Stimulated activated CD8-positive, alpha-beta memory T cell treated with anti-CD3 and anti-CD28 coated beads, Interleukin-4, amount 100 ng/mL, for 4 hours (primary cell): ENCODE measurements at places on chromosomes 1 and 21.

DNA sequence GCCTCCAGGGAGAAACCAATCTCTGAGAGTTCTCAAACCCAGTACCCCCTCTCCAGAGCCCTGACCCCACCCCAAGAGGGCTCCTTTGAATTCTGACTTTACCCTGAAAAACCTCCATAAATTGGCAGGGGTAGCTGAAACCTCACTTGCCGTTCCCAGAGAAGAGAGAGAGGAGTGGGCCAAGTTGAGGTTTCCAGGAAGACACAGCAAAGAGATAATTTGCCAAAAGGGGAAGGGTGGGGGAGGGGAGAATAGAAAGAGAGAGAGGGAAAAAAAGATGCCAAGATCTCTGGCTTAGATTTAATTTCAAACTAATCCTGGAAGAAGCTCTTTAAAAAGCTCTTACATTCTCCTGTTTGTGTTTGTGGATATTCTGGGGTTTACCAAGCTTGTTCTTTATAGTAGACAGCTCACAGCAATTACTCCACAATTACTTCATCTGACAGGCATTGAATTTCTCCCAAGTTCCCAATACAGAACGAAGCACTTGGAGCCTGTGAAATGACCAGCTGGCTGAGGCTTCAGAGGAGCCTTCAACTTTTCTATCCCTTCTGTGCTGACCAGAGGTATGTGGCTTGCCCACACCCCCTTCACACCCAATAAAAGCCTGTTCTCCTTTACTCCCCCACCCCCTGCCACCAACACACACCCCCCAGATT, 1.1 kb upstream of the GRHL3 start:
- DNase-seq, result no peak

- DNase-seq, result no peak
Measured at GRCh38 chr1:924656-925560, 1.2 kb downstream of the SAMD11 start.

GRCh38 chr1:50110656-50111055, 1.9 kb downstream of the ELAVL4 start:
- no peak for DNase-seq

DNA sequence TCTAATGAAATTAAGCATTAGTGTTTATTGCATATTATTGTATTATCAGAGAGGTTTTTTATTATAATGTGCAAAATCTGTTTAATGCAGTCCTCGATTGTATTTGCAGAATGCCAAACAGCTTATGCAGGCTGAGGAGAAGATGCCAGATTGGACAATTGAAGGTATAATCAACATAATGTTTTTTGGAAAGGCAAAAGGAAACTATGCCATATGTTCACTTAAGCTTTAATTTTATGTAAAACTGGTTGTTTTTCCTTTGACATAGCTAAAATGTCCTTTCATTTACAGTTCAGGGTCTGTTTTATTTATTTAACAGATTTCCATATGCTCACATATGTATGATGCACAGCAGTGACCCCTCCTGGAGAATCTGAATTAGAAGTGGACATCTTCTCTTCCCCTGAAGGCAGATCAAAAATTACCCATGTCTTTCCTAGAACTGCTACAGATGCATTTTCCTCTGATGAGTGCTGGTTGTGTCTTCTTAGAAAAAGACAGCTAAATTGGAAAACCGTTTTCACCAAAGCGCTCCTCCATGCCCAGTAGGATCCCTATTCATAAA, 143.5 kb upstream of the USH2A start:
- no peak for DNase-seq

GRCh38 chr1:56416495-56416894, 162.9 kb downstream of the PLPP3 start:
- no peak for DNase-seq

DNA sequence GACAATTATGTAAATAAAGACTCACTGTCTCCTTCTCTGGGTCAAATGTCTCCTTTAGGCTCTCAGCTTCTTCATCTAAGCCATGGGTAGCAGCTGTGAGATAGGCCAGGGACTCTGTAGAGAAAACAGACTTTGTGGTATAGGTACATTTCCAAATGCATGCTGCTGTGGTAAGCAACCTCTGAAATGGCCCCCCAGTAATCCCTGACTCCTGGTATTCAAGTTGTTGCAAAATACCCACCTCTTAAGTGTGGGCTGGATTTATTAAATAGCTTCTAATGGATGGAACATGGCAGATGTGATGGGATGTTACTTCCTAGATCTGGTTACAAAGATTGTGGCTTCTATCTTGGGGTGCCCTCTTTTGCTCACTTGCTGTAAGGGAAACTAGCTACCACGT, 11.1 kb upstream of the PEX19 start:
- no peak for DNase-seq

GRCh38 chr21:25584833-25585676, 22.2 kb downstream of the MRPL39 start:
- no peak for DNase-seq

- no peak for DNase-seq
Measured at GRCh38 chr1:164700683-164701082, 141.7 kb downstream of the PBX1 start.

DNA sequence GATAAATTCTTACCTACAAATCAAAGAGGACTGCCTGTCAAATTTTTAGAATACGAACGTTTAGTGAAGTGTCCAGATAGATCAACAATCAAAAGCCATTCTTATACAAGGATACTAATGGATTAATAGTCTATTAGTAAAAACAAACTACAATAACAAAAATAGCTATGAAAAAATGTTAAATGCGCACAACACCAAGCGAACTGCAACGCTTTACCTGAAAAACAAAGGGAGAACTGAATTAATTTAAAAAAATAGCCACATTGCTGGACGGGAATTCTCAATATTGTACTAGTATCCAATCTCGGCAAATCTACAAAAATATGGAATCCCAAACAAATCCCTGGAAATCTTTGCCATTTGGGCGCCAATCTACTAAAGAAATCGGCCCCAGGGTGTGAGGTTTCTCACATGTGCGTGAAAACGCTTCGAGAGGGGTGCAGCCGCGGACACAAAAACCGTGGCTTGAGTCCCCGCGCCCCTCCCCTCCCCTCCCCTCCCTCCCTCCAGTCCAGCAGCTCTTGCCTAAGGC, 55.6 kb downstream of the TRAF5 start:
- no peak for DNase-seq

DNA sequence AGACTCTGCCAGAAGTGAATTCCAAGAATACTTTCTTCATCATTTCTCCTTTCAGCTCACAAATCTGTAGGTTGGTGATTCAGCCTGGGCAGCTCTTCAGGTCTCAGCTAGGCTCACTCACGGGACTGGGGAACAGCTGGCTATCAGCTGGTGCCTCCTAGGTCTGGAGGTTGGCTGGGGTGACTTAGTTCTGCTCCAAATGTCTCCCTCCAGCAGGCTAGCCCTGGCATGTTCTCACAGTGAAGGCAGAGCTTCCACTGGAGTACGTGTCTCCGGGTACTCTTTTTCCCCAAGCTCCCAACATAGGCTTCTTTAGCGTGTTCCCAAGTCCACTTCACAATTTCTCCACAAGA, 12.5 kb upstream of the VAMP4 start:
- DNase-seq, result no peak

- no peak for DNase-seq
Measured at GRCh38 chr1:25120281-25120680, 112.0 kb downstream of the SYF2 start.

DNA sequence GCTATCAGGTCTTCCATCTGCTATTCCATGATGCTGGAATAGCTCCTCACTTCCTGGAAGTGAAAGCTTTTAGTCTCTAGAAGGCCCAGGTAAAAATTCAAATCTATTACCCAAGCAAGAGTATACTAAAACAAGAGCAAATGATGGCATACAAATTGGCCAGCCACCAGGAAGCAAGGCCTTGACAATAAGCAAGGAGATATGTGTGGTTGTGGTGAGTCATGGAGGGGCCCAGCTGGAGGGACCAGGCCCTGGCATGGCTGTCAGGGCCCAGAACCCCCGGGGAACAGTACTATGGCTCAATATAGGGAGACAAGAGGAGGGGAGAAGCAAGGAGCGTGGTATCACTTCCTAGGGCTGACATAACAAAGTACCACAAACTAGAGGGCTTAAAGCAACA, 358.7 kb downstream of the RRAGC start:
- DNase-seq, result no peak

DNA sequence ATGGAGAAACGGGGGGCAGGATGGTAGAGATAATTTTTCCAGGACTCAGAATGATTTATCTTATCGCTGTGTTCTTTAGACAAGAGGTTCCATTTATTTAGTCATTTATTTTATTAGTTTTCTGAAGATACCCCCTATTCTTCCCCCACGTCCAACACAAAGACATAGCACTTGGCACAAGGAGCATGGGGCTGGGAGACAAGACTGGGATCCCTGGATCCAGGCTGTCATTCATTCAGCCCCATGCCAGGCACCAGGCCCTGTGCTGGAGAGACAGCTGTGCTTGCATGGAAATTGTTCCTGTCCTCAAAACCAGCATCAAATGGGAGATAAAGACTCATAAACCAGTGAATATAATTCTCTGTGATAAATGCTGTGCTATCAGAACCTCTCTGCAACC, 27.1 kb upstream of the PLXNA2 start:
- DNase-seq, result no peak

DNA sequence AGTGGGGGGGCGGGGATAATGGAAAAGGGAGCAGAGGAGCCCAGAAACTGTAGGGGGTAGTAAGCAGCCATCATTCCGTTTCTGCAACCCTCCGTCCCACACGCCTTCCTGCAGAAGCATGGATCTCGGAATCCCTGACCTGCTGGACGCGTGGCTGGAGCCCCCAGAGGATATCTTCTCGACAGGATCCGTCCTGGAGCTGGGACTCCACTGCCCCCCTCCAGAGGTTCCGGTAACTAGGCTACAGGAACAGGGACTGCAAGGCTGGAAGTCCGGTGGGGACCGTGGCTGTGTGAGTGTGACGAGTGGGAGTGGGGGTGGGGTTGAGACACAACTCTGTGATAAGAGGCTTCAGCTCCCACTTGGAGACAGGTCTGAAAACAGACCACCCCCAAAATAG, 706 bp downstream of the CREB3L4 start:
- no peak for DNase-seq

DNA sequence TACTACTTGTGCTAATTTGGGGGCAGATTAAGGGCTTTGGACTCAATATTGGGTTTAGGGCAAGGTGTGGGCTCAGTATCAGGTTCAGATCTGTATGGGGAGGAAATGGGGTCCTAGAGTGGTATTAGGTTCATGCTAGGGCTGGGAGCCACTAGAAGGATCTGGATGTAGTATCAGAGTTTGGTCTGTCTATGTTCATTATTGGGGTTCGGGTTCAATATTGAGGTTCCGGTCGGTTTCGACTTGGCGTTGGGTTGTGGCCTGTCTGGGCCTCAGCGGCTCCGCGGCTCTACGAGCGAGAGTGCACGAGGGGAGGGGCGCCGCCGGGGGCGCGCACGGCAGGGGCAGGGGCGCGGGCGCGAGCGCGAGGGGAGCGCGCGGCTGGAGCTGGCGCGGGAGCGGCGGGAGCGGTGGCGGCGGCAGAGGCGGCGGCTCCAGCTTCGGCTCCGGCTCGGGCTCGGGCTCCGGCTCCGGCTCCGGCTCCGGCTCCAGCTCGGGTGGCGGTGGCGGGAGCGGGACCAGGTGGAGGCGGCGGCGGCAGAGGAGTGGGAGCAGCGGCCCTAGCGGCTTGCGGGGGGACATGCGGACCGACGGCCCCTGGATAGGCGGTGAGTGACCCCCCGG, at the start of gene PTPRF:
Gene PTPRF (plus strand): TSS at position 401 of the 624 bp plus-strand sequence. CDS start 14,193 bp downstream, outside the sequence.
- no peak for DNase-seq

DNA sequence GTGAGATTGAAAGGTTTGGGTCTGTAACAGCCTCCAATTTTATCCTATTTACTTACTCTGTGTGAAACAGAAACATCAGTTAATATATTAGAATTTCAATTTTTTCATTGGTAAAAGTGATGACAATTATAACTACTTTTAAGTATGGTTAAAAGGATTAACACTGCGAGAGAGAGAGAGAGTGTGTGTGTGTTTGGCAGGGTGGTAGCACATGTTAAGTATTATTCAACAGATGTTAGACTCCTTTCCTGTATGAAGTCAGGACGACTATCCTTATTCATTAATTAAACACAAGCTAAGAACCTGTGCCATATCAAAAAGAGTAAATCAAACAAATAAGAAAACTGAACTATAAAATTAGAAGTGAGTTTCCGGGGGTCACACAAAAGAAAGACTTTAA, 662.5 kb downstream of the PLPP3 start:
- DNase-seq, result no peak

DNA sequence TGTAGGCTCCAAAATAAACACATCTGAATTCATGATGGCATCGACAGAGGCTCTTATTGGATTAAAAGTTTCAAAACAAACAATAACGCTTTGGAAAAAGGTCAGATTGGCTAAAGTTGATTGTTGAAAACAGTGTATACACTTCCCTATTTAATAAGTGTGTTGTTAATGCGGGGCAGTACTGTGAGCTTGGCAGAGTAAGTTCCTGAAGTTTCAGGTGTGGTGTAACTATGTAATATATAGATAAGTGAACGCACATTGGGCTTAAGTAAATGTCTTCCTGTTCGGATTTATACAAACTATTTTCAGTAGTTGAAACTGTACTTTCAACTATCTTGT, 810 bp downstream of the ZBTB37 start:
- DNase-seq, result no peak

DNA sequence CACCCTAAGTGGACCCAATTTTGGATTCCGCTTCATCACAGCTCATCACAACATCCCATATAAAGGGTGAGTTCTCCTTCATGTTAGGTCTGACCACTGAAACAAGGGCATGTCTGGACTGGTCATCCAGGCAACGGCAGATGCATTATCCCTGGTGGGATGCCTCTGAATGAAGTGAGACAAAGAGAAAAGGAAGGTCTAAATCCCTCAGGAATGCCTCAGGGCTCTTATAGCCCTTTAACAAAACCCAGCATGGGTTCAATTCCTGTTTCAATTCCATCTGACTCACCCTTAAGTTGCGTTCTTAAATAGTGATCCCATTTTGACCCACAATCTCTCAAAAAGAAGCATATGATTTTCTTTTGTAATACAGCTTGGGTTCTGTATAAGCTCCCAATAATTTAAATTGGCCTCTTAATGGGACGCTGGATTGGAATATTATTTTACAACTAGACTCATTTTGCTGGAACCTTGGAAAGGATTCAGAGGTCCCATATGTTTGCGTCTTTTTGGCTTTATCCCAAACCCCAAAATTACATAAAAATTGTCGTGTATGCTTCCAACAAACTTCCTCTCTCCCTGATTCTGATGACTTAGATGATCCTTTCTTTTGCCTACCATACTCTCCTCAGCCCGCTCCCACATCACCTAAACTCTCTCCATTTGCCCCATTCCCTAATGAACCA, 287.4 kb upstream of the ZP4 start:
- DNase-seq, result no peak

DNA sequence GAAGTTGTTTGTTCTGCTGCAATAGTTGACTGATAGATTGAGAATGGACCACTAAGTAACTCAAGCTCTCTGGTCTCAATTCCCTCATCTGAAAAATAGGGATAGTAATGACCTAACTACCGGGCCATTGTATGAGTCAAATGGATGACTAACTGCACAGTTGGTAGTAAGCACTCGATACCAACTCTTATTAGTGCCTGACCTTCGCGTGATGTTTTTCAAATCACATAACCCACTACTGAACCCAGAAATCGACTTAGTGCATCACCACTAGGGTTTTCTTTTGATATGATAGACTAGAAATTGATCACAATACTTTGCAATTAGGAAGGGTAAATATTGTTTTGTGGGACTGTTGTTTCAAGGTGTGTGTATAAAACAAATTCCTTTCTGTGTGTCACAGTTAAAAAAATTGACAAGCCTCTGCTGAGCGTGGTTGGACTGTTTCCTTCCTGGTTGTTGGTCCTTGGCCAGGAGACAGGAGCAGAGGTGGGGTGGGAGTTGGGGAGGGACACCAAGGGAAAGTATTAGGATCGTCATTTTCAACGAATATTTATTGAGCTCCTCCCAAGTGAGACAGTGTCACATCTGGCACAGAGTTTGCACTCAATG, 54.0 kb upstream of the LRP8 start:
- DNase-seq, result no peak

- no peak for DNase-seq
Measured at GRCh38 chr1:49351768-49352167, 575.1 kb upstream of the BEND5 start.
